Heart left ventricle (tissue), 16 donors: ENCODE measurements at places on chromosomes 5 and 9. TPM values are rescaled to one million over a fixed set of nuclear protein-coding genes. Genes with fewer than 3 reads are reported as not detected.

Gene OTP
- 0.06 TPM for total RNA-seq

Gene PRELID2
- total RNA-seq: 12.6 TPM

Gene MROH2B
- total RNA-seq: not detected

Gene FSTL4
- total RNA-seq: 0.31 TPM

Gene GDA
- total RNA-seq: not detected

Gene CCNO
- not detected for total RNA-seq

Gene IFNA2
- total RNA-seq: not detected

Gene SUSD3
- total RNA-seq: not detected

GRCh38 chr9:85303757-85304134 lies 438.0 kb downstream of the AGTPBP1 start:
- no peaks in the 10 kb centered on the region for H3K27me3 ChIP-seq
- H3K4me3 ChIP-seq: no peak overlapping the region
- H3K27ac ChIP-seq: no peak overlapping the region
- no peaks in the 10 kb centered on the region for H3K36me3 ChIP-seq

- peak overlapping the region; percentile 94 for H3K27ac ChIP-seq
- H3K27me3 ChIP-seq: peaks cover 44% of the 10 kb centered on the region
- H3K4me3 ChIP-seq: peak overlapping the region; percentile 78
- no peaks in the 10 kb centered on the region for H3K36me3 ChIP-seq
Measured at GRCh38 chr9:2620919-2621721, 467 bp upstream of the VLDLR start.

- no peaks in the 10 kb centered on the region for H3K4me1 ChIP-seq
- H3K27me3 ChIP-seq: no peaks in the 10 kb centered on the region
- no peak overlapping the region for H3K27ac ChIP-seq
- DNase-seq: no peak
- H3K4me3 ChIP-seq: no peak overlapping the region
Measured at GRCh38 chr9:108496846-108497245, 358.9 kb downstream of the ACTL7B start.

- H3K27me3 ChIP-seq: peaks cover 17% of the 10 kb centered on the region
- no peaks in the 10 kb centered on the region for H3K36me3 ChIP-seq
- no peak overlapping the region for H3K27ac ChIP-seq
- peak; percentile 64 for DNase-seq
- no peak overlapping the region for H3K4me3 ChIP-seq
Measured at GRCh38 chr9:114958021-114958843, 27.8 kb upstream of the TNFSF8 start.

DNA sequence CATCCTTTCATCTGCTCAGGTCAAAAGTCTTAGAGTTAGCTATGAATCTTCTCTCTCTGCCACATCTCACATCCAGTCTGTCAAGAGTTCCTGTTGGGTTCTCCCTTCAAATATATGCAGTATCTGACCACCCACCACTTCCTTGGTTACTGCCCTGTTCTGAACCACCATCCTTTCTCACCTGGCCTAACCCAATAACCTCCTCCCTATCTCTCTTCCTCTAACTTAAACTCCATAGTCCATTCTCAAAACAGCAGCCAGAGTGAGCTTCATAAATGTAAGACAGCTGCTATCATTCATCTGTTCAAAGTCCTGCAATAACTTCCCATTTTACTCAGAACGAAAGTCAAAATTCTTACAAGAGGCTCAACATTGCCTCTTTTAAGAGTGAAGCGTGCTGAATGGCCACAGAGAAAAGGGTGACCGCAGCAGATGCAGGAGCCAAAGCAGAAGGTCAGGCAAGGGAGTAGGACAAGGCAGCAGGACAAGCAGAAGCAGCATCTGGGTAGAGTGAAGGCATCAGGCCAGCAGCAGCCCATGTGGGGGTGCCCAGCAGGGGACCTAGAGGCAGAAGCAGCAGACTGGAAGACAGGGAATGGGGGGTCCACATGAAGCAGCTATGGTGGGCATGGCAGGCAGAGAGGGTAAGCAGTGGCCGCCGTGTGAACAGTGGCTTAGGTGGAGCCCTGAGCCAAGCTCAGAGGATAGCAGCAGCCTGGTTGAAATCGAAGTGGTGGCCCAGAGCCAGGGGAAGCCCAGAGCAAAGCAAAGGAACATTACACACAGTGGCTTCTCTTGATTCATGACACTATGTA lies 39.3 kb upstream of the CDC42SE2 start:
- H3K27ac ChIP-seq: no peak overlapping the region
- H3K36me3 ChIP-seq: no peaks in the 10 kb centered on the region
- H3K27me3 ChIP-seq: no peaks in the 10 kb centered on the region
- H3K4me3 ChIP-seq: no peak overlapping the region
- no peaks in the 10 kb centered on the region for H3K4me1 ChIP-seq

- H3K36me3 ChIP-seq: no peaks in the 10 kb centered on the region
- H3K27ac ChIP-seq: peak overlapping the region; percentile 47
- H3K27me3 ChIP-seq: no peaks in the 10 kb centered on the region
- no peak for DNase-seq
Measured at GRCh38 chr5:6419340-6419852, 29.3 kb upstream of the UBE2QL1 start.

- no peaks in the 10 kb centered on the region for H3K4me1 ChIP-seq
- no peaks in the 10 kb centered on the region for H3K36me3 ChIP-seq
- DNase-seq: no peak
Measured at GRCh38 chr9:70868661-70869652, 252.5 kb downstream of the TRPM3 start.

DNA sequence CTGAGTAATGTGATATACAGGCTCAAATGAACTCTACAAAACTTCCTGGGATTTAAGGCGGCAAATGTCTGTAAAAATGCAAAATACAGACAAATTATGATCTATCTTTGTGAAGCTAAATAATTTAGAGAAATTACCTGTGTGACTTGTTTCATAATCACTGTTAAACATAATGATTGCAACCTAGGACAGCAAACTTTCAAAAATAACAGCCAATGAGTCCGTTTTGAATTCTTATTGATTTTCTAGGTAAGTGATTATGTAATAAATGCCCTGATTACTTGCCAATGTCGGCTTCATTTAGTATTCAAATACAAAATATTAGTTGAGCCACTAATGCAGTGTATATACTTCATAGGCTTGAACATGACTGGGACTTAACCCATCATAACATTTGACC lies 238.2 kb upstream of the DAB2 start:
- no peaks in the 10 kb centered on the region for H3K4me1 ChIP-seq
- no peak for DNase-seq
- H3K4me3 ChIP-seq: no peak overlapping the region
- no peaks in the 10 kb centered on the region for H3K27me3 ChIP-seq

- DNase-seq: no peak
- no peaks in the 10 kb centered on the region for H3K4me1 ChIP-seq
- no peaks in the 10 kb centered on the region for H3K36me3 ChIP-seq
- H3K27ac ChIP-seq: no peak overlapping the region
Measured at GRCh38 chr9:36177571-36177970, 8.4 kb downstream of the CCIN start.

DNA sequence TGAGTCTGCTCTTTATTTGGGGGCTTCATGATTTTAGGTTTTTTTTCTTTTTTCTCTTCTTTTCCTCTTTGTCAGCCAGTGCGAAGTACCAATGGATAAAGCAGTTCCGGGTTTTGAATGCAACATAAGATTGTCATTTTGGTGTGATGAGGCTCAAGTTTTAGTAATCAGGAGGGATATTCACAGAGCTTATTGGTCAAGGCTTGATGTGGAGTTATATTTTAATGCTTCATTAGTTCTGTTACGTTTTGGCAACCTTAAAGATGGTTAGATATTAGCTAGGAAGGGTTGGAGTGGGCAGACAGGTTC lies 1.4 kb downstream of the PIK3R1 start:
- no peaks in the 10 kb centered on the region for H3K36me3 ChIP-seq
- no peaks in the 10 kb centered on the region for H3K27me3 ChIP-seq
- peak overlapping the region; percentile 77 for H3K4me3 ChIP-seq
- peaks cover 4% of the 10 kb centered on the region for H3K4me1 ChIP-seq
- no peak for DNase-seq

DNA sequence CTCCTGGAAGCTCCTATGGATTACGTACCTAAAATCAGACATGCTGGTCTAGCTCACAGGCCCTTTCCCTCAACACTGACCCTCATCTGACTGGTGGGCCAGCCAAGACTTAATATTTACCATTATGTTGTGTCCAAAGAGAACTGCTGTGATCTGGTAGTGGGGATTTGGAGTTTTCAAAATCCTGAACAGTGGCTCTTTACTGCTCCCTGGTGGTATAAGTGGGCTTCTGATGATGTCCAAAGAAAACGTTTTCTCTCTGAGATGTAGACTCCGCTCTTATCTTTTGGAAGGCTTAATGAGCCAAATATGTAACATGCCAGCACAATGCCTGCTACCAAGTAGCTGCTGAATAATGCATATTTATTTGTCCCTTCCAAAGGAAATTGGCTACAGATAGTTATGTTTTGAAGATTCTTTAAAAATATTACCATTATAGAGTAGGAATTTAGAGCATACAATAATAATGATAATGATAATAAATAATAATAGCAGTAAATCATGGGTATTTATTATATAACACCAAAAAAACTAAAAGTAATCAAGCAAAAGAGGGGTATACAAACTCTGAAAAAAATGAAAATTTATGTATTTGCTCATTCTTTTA lies 406.6 kb upstream of the TNC start:
- H3K36me3 ChIP-seq: no peaks in the 10 kb centered on the region
- no peak overlapping the region for H3K27ac ChIP-seq
- no peak overlapping the region for H3K4me3 ChIP-seq
- no peak for DNase-seq

- H3K4me3 ChIP-seq: no peak overlapping the region
- no peak for DNase-seq
- peaks cover 6% of the 10 kb centered on the region for H3K36me3 ChIP-seq
- no peaks in the 10 kb centered on the region for H3K27me3 ChIP-seq
Measured at GRCh38 chr5:122999947-123000563, 36.5 kb downstream of the PPIC start.

GRCh38 chr9:32627394-32627954 lies 8.0 kb downstream of the TAF1L start:
- no peaks in the 10 kb centered on the region for H3K4me1 ChIP-seq
- no peak overlapping the region for H3K27ac ChIP-seq
- DNase-seq: no peak
- H3K4me3 ChIP-seq: no peak overlapping the region

DNA sequence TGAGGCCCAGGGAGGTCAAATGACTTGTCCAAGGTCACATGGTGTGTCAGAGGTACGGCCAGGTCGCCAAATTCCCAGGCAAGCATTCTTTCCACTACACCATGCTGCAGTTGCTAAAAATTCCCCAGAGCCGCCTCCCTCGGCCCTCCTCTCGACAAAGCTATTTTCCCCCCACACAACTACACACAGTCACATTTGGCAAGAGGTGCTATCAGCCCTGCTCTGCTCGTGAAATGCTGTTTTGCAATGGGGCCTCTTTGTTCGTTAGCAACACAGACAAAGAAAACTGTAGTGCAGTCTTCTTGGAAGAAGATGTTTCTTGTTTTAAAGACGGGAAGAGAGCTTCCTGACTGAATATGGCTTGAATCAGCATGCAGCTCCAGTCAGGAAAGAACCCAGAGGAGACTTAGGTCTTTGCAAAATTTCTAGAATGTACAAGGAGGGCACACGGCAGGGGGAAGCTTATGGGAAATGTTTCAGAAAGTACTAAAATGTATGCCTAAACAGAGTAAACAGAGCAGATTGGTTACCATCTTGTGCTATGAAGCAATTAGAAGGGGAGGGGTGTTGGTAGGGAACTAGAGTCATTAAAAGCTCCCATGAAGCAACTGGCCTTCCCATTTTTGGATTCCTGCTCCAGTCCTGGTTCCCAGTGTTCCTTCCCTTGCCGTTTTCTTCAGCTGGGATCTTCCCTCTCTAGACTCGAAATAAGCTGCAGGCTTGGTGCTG lies 14.2 kb downstream of the SLIT3 start:
- no peaks in the 10 kb centered on the region for H3K27me3 ChIP-seq
- no peaks in the 10 kb centered on the region for H3K36me3 ChIP-seq
- DNase-seq: no peak
- H3K27ac ChIP-seq: peak overlapping the region; percentile 32
- no peaks in the 10 kb centered on the region for H3K4me1 ChIP-seq

DNA sequence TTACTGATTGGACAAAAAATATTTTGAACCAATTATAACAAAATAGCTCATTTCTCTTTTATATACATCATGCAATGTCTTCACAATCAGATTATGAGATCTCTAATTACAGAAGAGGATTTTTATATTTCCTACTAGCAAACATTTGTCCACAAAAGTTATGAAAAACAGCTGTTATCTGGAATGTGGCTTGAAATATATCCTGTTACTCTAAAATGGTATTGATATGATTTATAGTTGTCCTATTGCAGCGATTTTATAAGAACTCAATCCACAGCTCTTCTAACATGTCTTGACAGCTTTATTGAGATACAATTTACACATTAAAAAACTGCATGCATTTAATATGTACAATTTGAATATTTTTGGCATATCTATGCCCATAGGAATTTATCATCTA lies 779.9 kb upstream of the ACO1 start:
- no peaks in the 10 kb centered on the region for H3K27me3 ChIP-seq
- H3K27ac ChIP-seq: no peak overlapping the region
- no peak overlapping the region for H3K4me3 ChIP-seq
- DNase-seq: no peak

DNA sequence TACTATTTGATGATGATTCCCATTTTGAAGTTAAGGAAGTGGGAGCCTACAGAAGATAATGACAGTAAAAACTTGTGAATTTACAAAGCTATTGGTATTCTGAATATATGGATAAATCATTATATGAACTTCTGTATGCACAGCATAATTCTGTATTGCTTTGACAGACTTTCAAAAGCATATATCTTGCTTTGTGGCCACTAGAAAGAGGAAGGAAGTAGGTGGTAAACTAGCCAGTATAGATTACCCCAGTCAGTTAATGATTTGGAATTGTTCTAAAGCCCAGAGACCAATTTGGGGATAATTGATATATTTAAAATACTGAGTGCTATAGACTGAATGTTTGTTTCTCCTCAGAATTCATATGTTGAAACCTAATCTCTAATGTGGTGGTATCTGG lies 53.0 kb downstream of the NR2F1 start:
- no peak for DNase-seq
- H3K27ac ChIP-seq: no peak overlapping the region
- no peaks in the 10 kb centered on the region for H3K36me3 ChIP-seq
- no peaks in the 10 kb centered on the region for H3K4me1 ChIP-seq

GRCh38 chr5:167071981-167072610 lies 1219.3 kb upstream of the WWC1 start:
- no peak for DNase-seq
- no peaks in the 10 kb centered on the region for H3K36me3 ChIP-seq
- H3K27me3 ChIP-seq: no peaks in the 10 kb centered on the region
- H3K4me3 ChIP-seq: no peak overlapping the region
- no peak overlapping the region for H3K27ac ChIP-seq

GRCh38 chr9:89089176-89089575 lies 89.4 kb downstream of the SHC3 start:
- no peaks in the 10 kb centered on the region for H3K4me1 ChIP-seq
- H3K36me3 ChIP-seq: no peaks in the 10 kb centered on the region
- DNase-seq: no peak
- no peak overlapping the region for H3K27ac ChIP-seq
- no peak overlapping the region for H3K4me3 ChIP-seq

- peak within 1 kb of the TSS; percentile 88 for H3K27ac ChIP-seq
- peak within 1 kb of the TSS; percentile 80 for H3K4me3 ChIP-seq
- peaks cover 14% of the 10 kb centered on the region for H3K4me1 ChIP-seq
- no peaks in the 10 kb centered on the region for H3K36me3 ChIP-seq
- peak; percentile 70 for DNase-seq
Measured at GRCh38 chr5:157575381-157576020, at the start of gene ADAM19. Gene ADAM19 (minus strand): TSS chr5:157575775. CDS start chr5:157575696, 79 bp downstream.

- no peaks in the 10 kb centered on the region for H3K4me1 ChIP-seq
- no peak for DNase-seq
- no peaks in the 10 kb centered on the region for H3K27me3 ChIP-seq
- H3K27ac ChIP-seq: no peak overlapping the region
Measured at GRCh38 chr5:4533457-4534105, 606.5 kb upstream of the ADAMTS16 start.

- no peaks in the 10 kb centered on the region for H3K36me3 ChIP-seq
- no peak for DNase-seq
- H3K4me3 ChIP-seq: no peak overlapping the region
- no peak overlapping the region for H3K27ac ChIP-seq
- H3K27me3 ChIP-seq: no peaks in the 10 kb centered on the region
Measured at GRCh38 chr5:104513121-104513602, 950.6 kb upstream of the NUDT12 start.
